ENCODE measurements at places on chromosomes 1 and 21.

DNA sequence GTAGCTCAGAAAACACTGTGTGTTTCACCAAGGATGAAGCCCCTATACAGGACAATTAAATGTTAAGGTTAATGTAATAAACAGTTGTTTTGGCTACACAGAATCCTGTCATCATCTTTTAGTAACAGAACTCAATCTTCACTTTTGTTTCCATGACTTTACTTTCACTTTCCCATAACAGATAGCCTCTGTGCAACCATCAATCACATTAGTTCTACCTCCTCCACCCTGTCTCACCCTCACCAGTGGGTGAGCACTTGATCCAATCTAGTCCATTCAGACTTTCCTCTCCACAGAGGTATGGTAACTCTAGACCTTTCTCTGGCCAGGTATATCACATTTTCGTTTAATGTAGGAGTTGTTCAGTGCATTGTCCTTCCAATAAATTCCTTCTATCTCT lies 1018.5 kb downstream of the ADGRL2 start:
- DNase-seq, result no peak

GRCh38 chr1:26387447-26387846 lies 14.9 kb upstream of the ZNF683 start:
- DNase-seq, result no peak

DNA sequence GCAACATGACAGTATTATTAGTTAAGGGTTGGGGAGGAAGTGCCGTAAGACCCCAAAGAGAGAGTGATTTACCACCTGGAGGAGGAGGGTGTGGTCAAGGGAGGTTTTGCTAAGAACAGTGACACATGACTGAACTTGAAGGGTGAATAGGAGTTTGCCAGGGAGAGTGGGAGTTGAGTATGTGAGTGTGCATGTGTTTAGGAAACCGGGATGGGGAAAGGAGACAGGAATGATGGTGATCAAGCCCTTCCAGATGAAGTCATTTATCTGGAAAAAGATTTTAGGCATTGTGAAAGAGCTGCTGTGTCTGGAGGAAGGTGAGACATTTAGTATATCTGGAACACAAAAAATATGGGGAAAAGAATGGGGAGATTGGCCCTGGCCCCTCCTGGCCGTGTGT lies 28.1 kb upstream of the IL10 start:
- no peak for DNase-seq

DNA sequence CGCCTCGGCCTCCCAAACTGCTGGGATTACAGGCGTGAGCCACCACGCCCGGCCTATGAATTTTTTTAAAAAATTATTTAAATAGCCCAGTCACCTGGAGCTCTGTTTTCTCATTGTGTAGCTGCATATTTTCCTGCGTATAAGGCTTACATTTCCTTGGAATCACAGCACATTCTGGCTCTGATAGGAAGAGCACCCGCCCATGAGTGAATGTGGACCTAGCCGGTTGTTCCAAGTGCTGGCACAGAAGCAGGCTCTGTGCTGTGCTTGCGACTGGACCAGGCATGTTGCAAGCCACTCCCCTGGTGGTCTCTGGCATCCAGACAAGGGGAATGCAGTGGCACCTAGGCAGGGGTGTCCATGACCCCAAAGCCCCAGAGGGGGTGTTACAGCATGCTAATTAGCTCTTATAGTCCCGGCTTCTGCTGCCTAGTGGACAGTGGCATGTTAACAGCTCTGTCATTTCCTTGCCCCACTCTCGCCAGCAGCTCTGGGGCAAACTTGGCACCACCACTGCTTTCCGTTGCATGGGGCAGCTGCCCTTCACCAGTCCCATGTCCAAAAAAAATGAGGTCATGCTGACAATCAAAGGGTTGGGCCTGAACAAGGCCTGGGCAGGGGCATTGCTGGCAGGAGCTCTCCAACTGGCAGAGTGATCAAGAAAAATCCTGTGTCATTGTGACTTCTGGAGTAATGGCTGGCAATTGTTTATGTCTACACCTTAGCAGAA lies 5.2 kb upstream of the VTCN1 start:
- no peak for DNase-seq

DNA sequence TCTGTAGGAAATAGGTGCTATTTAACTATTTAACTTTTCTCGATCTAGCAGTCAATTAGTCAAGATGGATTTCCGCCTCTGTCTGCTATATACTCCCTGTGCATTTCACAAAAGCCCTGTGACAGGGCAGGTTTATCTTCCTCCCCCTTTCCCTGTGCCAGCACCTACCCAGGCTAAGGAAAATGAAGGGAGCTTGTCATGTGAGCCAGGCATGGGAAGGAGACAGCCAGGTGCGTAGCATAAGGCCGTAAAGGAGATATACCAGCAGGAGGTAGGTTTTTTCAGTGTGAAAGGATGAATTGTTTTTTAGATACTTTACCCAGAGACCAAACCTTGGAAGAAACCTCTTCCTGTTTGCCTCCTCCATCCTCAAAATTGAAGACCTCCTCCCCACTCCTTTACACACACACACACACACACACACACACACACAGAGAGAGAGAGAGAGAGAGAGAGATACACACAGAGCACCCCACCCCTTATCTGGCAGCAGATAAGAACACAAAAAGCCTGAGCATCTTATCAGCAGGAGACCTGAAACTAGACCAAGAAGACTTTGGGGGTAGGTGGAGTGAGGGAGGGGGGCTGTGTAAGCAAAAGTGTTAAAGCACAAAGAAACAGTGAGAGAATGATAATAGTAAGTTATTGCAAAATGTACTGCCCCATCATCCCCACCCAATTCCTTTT lies 12.0 kb upstream of the TARBP1 start:
- no peak for DNase-seq

DNA sequence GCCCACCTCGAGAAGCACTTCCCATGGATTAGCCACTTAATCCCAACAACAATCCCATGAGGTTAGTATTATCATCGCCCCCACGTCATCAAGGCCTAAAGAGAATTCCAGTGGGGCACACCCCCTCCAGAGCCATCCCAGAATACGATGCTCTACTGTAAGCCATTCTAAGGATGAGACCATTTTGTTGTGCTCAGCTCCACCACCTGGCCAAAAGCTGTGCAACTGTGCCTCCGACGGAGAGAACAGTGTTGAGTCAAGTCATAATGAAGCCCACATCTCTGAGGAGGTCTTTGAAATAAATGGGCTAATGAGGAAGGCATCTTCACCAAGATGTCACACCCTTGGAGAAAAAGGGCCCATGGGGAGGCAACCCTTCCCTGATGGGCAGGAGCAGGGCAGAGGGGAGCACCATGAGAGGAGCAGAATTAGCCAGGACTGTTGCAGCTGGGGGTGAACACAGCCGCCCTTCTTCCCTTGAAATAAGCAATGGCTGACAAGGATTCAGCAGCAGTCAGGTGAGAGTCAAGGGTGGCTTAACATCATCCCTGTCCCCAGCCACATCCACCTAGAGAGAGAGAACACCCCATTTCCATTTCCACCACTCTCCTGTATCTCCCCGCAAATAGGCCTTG lies 14.6 kb downstream of the SYF2 start:
- DNase-seq, result no peak

- DNase-seq, result no peak
These were observed 106.0 kb downstream of the ADAMTS1 start for GRCh38 chr21:26739189-26739588.

- DNase-seq, result peak; percentile 90
These were observed 11.5 kb downstream of the ADAMTSL4 start for GRCh38 chr1:150560576-150561253.

DNA sequence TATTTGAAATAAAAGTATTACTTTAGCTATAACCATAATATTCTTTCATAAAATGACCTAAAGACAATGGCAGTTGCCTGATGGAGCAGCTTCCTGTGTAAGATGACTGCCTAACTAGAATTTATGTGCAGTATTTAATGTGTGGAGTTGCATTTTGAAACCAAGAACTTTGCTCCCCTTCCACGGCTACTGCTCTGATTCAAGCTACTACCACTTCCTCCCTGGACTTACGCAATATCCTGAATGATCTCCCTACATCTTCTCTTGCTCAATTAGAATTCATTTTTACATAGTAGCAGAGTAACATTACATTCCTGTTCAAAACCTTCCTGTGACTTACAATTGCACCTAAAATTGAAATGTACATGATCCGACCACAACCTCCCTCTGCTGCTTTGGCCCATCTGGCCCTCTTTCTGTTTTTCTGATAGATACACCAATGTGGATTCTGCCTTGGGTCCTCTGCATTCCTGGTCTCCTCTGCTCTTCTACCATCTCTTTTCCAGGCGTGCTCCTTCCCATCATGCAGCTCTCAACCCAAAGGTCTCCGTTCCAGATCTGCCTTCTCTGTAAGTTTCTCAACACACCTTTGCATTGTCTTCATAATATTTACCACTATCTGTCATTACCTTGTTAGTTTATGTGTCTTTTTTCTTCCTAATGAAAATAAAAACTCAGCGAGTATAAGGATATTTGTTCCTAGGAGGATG lies 47.4 kb upstream of the USP25 start:
- DNase-seq, result no peak

GRCh38 chr1:219988387-219988786 lies 57.9 kb downstream of the EPRS1 start:
- DNase-seq, result no peak

- DNase-seq, result no peak
These were observed 55.5 kb upstream of the DNAJC6 start for GRCh38 chr1:65253800-65254319.

- DNase-seq, result no peak
These were observed 258.3 kb upstream of the SGIP1 start for GRCh38 chr1:66275601-66276023.
